HS-5 (cell line): ENCODE measurements at places on chromosomes 7 and 10.

- DNase-seq = no peak
Measured at GRCh38 chr7:29040579-29040925, 82.4 kb upstream of the TRIL start.

DNA sequence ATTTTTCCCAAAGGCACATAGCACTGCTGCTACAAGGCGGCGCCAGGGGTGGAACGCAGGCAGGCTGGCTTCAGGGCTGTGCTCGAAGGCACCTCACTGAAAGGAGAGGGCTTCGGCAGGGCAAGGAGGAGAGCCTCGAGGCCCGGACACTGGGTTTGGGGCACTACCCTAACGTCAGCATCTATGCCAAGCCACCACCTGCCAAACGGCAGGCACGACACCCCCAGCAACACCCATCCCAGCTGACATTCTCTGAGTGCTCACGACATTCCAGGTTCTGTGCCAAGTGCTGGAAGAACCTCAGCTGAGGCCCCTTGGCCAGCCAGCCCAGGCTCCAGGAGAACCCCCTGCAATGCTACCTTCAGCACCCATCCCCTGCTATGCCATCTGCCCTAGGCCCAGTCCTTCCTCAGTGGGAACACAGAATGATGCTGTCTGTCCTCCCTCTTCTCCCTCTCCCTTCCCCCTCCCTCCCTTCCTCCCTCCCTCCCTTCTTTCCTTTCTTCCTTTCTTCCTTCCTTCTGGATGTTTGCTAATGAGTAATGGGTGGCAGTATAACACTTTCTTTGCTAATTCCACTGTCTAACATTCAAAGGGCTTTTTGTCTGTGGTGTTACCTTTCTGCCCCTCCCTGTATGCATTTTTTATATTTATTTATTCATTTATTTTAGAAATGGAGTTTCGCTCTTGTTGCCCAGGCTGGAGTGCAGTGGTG, 24.3 kb downstream of the ZCCHC24 start:
- no peak for DNase-seq

DNA sequence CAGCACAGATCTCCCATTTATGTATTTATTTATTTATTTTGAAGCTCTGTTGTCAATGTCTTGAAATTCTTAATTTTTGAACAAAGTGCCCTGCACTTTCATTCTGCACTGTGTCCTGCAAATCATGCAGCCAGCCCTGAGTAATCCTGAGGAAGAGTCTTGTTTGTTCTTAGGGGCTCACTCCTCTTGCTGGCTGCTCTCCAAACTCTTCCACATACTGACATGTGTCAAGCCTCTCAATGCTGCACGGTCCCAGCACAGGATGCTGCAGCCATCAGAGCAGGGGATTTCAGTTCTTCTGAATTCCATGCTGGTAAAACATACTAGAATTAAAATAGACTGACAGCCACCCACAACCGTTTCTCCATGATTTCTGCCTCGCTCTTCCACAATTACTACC, 207.2 kb downstream of the PARD3 start:
- no peak for DNase-seq

- no peak for DNase-seq
Measured at GRCh38 chr7:159022238-159022993, 122.3 kb downstream of the VIPR2 start.
